Activated effector memory CD4-positive, alpha-beta T cell treated with Interleukin-2 at 50 U/mL for 16 hours (primary cell): ENCODE measurements at places on chromosomes 2 and 18.

- no peak for DNase-seq
These were observed 98.6 kb upstream of the ZNF397 start for GRCh38 chr18:35142275-35142615.

DNA sequence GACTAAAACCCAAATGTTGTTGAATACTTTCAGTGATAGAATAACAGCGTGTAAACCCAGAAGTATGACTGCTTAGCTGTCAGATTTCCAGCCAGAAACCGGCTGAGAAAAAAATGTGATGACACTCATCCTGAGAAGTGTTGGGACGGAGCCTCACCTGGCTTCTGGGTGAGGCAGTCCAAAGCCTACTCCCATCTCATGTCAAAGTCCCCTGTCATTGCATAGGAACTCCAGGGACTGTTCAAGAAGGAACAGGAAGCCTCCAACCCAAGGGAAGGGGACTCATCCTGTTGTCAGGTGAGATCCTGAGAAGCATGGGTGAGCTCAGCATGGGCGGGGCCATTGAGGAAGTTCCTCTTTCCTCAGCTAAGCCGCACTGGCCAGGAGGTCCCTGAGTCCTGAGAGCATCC is 11.3 kb upstream of the CHRNA1 start:
- DNase-seq, result no peak

GRCh38 chr2:32064021-32064601 is 755 bp downstream of the SPAST start:
- DNase-seq, result no peak

GRCh38 chr2:46653539-46653938 is 174.2 kb downstream of the TMEM247 start:
- no peak for DNase-seq

GRCh38 chr2:167715932-167716331 is 531.5 kb downstream of the STK39 start:
- DNase-seq, result no peak

GRCh38 chr2:107775791-107776190 is 50.9 kb upstream of the RGPD4 start:
- no peak for DNase-seq

DNA sequence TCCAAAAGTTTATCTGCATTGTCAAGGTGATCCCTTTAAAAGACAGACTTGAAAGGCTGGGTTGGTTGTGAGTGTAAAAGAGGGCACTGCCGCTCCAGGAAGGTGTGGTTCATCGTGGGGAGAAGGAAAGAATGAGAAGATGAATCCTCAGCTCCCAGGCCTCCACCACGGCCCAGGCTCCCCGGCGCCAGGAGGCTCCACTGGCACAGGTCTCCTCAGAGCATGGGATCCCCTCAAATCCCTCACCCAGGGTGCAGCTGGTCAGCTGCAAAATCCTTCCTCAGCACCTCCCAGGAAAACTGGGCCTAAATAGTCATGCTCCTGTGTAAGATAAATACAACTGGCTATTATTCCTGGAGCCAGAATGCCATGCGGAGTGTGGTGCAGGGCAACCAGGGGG is 221.1 kb downstream of the ZNF516 start:
- no peak for DNase-seq

DNA sequence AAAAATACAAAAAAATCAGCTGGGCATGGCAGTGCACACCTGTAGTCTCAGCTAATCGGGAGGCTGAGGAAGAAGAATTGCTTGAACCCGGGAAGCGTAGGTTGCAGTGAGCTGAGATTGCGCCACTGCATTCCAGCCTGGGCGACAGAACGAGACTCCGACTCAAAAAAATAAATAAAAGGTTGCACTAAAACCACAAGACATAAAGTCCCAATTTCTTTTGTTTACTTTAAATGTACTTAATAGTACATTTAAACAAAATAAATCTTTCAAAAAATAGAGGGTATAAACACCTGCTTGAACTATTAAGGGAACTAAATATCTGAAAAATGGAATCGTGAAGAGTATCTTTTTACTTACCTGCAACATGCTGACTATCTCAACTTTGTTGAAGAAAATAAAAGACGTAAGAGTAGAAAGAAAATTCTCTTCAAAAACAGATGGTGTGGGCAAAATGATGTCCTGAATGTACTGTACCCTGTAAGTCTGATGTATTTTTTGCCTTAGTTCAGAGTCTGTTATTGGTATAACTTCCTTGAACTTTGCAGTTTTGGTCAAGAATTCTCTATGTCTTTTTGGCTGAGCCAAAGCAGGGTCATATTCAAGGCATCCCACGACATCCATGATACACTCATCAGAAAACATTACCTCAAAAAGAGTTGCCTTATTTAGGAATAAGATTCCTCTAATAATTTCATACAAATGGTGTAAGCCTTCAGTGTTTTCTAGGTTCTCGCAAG is 19.2 kb downstream of the PPP4R3B start:
- DNase-seq, result no peak

DNA sequence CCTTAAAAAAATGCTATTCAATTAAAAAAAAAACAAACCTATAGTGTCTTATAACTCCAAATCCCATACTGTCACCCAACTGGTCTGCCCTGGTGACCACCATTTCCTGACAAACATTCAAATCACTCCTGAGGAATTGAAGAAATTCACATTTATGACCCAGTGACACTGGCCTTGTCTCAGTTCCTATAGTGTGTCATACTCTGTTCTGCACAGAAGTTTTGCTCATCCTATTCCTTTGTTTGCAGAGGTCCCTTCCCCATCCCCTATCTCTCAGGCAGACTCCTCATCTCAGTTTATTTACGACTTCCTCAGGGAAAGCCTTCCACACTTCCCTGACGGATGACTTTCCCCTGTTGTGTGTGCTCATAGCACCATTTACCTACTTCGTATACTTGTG is 14.7 kb downstream of the ZC3H6 start:
- DNase-seq, result no peak

DNA sequence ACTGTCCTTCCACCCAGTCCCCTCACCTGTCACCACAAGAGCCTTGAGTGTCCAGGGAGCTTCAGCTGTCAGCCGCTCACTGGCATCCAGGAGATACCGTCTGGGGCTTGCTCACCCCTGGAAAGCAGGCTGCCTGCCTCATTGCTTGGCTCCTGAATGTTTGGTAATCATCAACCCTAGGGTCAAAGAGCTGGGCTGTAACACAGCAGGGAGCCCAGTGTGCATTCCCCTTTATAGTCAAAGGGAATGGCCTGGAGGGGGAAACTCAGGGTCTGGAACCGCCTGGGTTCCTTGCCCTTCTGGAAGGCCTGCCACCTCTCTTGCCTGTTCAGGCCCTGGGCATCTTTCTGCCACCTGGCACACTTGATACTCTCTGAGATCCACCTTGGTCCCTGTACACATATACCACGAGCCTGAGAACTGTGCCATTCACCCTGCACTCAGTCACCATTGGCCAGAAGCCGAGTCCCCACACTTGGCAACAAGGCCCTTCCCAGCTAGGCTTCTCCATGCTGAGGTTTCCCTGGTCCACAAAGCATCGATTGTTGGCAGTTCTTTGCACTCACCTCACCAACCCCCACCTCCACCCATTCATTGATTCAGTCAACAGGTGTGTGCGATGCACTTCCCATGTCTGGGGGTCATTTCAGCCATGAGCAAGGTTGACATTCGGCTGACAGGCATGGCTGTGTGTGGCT is 35.0 kb downstream of the TPRKB start:
- no peak for DNase-seq

DNA sequence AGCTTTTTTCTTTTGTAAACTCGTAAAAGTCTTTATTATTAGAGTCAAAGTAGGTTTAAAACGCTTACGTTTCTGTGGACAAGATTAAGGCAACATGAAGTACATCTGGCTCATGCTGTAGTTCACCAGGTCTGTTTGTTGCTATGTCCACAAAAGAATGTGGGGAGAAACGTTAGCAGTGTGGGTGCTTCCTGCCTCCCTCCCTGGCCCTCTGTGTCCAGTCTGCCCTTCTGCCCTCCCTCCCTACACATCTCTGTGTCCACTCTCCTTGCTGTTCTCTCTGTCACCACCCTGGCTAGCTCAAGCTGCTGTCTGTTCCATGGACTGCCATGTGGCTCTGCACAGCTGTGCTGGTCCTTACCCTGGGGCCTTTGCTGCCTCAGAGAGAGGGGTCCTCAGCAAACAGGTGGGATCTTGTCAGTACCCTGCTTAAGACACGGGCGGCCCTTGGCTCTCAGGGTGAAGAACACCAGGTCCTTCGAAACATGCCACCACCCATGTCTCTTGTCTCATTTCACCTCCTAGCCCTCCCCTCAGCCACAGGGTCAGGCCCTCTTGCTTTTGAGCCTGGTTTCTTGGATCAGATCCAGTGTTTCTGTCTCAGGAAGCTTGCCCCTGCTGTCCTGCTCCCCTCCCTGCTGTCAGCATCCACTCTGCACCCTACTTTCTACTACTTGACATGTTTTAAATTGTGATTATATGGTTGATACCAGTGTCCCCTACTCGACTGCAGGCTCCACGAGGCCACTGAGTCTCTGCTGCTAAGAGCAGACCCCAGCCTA is 79.2 kb downstream of the LIMS1 start:
- DNase-seq, result no peak

DNA sequence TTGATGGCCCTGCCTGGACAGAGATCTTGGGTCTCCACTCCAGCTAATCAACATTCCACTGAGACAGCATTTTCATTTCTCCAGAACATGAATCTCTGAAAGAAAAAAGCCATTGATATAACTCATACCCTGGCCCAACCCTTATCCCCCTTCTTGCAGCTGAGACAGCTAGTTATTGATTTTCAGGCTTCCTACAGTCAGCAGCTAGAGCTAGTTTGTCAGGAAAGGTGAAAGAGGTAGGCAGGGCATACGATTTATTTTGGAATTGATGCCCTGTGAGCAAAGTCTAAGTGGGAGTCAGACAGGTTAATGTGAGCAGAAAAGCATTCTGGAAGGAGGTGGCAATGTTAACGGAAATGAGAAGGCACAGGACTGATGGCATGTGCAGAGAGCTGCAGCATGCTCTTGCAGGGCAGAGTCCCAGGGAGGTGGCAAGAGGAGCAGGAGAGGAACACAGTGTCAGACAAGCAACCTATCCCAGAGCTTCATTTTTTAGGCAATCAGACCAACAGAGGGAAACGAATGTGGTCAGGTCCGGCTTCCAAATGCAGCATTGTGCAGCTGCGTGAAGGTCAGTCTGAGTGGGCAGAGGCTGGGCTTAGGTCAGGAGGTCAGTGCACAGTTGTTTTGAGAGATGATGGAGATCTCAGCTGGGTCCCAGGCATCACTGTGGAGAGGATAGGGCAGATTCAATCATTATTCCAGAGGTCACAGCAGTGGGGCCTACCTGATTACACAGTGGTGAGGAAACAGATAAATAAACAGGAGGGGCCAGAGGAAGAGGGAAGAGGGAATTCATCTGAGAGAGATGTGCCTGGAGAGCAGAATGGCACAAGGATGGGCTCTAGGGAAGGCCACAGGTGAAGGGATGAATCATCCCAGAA is 134.8 kb downstream of the CMPK2 start:
- DNase-seq, result no peak

DNA sequence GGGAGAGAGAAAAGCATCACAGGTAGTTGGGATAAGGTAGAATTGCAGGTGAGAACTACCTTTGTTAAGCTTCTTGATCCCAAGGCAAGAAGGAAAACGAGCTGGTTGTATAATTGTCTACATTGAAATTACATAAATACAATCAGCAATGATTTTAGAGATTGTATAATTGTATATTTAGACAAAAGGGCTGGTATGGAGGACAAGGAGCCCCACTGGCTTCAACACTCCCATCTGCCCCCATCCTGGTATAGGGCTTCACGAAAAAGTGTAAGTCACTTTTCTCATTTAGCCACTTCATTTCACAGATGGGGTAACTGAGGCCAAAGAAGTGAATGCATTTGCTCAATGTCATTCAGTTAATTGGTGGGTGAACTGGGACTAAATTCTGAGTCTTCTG is 103.3 kb downstream of the MYCN start:
- no peak for DNase-seq

GRCh38 chr2:191358325-191359025 is 113.3 kb downstream of the MYO1B start:
- no peak for DNase-seq

GRCh38 chr18:75830828-75831227 is 403.3 kb upstream of the SMIM21 start:
- no peak for DNase-seq

- no peak for DNase-seq
These were observed 77.4 kb downstream of the DYSF start for GRCh38 chr2:71530641-71531332.

- DNase-seq, result no peak
These were observed 267.4 kb upstream of the RAB6C start for GRCh38 chr2:129711816-129712675.

DNA sequence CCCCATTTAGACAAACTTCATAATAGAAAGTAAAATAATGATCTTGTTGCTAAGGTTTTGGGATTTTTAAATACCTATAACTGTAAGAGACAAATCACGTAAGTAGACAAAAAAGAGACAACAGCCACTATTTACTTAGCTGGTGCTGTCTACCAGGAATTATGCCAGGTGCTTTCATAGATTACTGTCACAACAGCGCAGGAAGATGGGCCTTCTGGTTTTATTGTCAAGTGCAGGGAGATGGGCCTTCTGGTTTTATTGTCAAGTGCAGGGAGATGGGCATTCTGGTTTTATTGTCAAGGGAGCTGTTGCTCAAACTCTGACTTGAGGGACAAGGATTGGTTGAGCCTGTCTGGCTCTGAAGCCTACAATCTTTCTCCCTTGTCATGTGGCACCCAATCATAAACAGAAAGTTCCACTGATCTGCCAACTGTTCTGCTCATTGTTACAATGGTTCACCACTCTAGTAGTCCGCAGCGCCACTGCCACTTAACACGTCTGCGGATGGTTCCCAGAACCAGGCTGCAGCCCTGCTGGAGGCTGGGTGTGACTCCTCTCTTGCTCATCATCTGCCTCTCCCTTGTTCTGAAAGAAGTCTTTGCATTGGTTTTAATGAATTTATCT is 95.0 kb downstream of the RNF144A start:
- no peak for DNase-seq

GRCh38 chr18:52046842-52047241 is 293.2 kb upstream of the DCC start:
- DNase-seq, result no peak

- DNase-seq, result no peak
These were observed 94.4 kb upstream of the ASAP2 start for GRCh38 chr2:9112079-9112721.

GRCh38 chr2:113039719-113040118 is 12.9 kb downstream of the IL36B start:
- DNase-seq, result no peak

GRCh38 chr2:168717790-168718502 is 84.5 kb upstream of the NOSTRIN start:
- DNase-seq, result no peak

DNA sequence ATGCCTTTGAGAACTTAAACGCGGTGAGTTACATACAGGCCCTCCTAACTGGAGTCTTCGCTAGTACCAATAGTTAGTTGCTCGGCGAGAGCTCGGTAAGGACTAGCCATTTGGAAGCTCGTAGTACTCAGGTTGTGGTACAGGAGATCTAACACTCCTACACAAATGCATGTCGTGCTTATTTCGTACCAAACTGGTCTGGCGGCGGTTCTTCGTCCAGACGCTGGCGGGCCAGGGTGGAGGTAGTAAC is 346 bp upstream of the VRK2 start:
- DNase-seq, result no peak
